ENCODE measurements at places on chromosomes 1 and 21. TPM values are rescaled to one million over a fixed set of nuclear protein-coding genes. Genes with fewer than 3 reads are reported as not detected.

GRCh38 chr1:74579425-74579824, 67.0 kb upstream of the LRRC53 start:
- DNase-seq, result no peak

DNA sequence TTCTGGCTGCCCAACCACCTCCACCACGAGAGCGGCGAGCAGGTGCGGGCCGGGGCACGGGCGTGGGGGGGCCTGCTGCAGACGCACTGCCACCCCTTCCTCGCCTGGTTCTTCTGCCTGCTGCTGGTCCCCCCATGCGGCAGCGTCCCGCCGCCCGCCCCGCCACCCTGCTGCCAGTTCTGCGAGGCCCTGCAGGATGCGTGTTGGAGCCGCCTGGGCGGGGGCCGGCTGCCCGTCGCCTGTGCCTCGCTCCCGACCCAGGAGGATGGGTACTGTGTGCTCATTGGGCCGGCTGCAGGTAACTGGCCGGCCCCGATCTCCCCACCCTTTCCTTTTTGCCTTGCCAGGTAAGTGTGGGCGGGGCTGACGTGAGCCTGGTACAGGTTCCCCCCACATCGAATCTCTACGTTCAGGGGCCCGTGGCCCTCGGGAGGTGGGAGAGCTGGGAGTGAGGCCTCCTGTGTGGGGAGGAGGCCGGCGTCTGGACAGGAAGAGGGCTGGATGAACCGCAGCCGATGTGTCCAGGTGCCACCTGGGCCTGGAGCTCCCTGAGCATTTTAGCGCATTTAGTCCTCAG, 51.7 kb downstream of the COL18A1 start:
- DNase-seq, result no peak

GRCh38 chr21:18831942-18832676, 428.5 kb upstream of the TMPRSS15 start:
- DNase-seq, result no peak

DNA sequence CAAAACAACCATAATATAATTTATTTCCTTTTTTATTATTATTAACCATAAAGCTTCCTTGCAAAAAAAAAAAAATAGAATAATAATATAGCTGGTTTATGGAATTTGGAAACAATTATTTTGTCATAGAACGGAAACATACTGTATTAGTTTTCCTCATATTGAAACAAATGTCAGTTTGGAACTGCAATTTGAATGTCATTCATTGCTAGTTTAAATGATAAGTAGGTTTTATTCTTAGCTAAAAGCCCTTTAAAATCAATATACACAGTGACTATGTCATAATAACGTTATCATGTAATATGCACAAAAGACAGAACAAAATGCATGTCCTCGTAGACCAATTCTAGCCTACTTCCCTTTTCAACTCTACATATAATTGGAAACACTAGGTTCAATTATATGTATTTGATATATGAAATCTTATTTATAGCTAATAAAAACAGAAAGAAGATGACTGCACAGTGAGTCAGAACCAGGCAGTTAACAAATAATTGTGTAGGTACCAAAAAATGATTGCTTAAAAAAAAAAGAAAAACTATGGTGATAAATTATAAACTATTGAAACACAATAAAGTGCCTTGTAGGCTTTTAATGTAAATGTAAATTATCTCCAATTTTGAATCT, 85.2 kb upstream of the EXO1 start:
- no peak for DNase-seq

DNA sequence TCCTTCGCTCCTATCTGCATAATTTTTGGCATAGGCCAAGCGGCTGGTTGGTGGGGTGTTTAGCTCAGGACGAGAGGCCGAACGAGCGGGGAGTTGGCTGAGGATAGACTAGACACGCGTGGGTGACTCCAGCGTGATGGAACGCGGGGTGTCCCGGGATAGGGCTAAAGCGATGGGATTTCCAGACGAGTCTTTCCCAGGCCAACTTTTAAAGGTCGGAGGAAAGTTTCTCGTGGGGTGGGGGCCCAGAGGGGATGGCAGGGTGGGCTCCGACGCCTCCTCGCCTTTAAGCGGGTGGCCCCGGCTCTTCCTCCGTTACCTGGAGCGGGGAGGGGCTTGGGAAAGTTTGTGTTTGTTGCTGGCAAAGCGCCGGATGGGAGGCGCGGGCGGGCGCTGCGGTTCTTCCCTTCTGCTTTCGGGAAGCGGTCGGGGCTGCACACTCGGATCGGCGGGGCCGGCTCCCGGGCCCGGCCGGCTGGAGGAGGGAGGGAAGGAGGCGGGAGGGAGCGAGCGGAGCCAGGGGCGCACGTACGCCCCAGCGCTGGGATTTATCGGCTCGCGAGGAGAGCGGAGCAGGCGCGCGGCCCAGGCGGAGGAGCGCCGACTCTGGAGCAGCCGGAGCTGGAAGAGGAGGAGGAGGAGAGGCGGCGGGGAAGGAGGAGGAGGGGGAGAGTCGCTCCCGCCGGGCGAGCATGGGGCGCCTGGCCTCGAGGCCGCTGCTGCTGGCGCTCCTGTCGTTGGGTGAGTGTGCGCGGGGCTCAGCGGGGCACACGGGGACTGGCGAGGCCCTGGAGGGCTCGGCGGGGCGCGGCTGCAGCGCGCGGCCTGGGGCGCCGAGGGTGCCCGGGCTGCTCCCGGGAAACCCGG, at the start of gene PTGFRN:
TSS of gene PTGFRN (plus strand) at position 405 of the 867 bp plus-strand sequence. CDS start at position 693, 288 bp downstream.
- peak; percentile 85 for DNase-seq

- DNase-seq, result no peak
These were observed 15.8 kb downstream of the SYNJ1 start for GRCh38 chr21:32712043-32712442.

The HAO2 gene
- total RNA-seq, result 0.27 TPM
